NCI-H1105 treated with DMSO at 0.1 percent for 48 hours (cell line): ENCODE measurements at places on chromosomes 3 and 15.

DNA sequence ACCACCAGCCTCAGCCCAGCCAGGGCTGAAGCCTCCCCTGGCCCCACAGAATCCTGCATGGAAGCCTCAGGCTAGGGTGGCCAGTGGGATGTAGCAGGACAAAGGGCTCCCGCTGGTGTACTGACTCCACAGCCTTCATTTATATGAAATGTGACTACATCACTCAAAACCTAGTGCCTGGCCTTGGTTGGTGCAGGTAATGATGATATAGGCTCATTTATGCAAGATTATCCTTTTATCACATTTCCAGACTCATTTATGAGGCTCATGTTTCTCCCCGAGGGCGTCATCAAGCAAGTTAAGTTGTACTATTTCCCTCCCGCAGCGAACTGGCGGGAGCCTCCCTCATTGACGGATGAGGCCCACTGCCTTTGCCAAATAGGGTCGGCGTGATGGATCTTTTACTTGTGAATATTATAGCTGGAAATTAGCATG lies 179.1 kb upstream of the SMAD3 start:
- no peak for DNase-seq

GRCh38 chr15:78396186-78396814 lies 41.7 kb upstream of the IREB2 start:
- no peak for DNase-seq

GRCh38 chr15:65509321-65509720 lies 8.2 kb downstream of the DPP8 start:
- no peak for DNase-seq

DNA sequence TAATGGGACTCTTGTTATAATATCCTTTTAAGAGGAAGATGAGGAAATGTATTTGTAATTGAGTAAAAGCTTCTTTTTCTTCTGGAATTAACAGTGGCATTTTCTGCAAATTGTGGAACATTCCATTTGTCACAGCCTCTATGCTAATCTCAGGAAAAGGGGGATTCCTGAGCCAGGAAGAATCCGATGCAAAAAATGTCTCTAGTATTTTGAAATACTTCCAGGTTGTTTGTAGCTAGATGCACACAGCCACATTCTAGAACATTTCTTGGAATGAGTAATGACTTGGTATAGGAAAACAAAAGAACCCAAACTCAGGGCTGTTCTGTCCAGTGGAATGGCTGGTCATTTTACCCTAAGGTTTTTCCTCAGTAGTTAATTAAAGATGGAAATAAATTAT lies 98.5 kb upstream of the SLC2A2 start:
- DNase-seq: no peak

DNA sequence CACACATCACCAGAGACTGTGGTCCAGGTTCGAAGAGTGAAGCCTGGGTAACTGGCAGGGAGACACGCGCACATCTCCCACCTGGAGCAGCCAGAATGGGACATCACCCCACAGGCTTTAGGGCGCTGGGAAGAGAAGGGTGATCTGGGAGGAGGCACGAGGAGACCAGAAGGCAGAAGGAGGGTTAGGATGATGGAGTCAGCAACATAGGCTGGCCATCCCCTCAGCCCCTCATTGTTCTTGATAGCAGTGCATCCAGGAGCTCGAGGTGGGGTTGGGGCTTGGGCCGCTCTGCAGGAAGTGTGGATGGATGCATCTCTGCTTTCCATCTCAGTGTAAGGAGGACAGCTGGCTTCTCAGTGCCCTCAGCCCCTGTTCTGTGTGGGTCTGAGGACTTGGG lies 15.2 kb downstream of the PLA2G4F start:
- DNase-seq: no peak

DNA sequence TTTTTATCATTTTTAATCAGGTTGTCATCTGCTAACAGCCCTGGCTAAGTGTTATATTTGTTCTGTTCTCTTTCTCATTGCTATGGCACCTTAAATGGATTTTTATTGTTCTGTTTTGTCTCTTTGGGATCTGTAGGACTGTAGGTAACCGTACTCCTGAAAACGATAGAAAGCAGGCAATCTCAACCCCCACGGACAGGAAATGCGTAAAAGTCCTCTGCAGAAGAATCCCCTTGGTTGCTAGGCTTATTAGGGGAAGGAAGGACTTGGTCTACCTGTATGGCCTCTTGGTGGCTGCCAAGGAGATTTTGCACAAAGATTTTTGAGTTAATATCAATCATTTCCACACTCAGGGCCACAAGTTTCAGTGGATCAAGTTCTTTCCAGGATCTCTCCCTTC lies 571.9 kb upstream of the ZNF385D start:
- DNase-seq: no peak

DNA sequence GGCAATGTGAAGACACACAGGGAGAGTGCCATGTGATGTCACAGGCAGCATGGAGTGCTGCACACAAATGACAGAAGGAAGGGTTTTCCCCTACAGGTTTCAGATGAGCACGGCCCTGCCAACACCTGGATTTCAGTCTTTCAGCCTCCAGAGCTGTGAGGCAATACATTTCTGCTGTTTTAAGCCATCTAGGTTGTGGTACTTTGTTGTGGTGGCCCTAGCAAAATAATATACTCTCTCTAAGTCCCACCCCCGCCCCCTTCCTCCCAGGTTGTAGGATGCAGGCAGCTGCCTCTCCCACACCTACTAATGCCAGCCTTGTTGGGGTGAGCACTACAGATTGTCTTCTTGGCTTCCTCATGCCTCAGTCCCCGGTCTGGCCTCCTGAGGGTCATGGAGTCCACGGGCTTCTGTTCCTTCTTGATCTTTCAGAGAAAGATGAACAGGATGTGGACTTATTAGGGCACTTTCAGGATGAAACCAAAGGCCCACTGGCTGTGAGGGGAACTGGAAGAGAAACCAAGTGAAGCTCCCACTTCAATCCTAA lies 180.0 kb downstream of the CD47 start:
- DNase-seq: no peak

- DNase-seq: no peak
Measured at GRCh38 chr3:72345237-72345878, 502.9 kb downstream of the SHQ1 start.

GRCh38 chr15:96359616-96360521 lies 29.4 kb downstream of the NR2F2 start:
- DNase-seq: no peak

DNA sequence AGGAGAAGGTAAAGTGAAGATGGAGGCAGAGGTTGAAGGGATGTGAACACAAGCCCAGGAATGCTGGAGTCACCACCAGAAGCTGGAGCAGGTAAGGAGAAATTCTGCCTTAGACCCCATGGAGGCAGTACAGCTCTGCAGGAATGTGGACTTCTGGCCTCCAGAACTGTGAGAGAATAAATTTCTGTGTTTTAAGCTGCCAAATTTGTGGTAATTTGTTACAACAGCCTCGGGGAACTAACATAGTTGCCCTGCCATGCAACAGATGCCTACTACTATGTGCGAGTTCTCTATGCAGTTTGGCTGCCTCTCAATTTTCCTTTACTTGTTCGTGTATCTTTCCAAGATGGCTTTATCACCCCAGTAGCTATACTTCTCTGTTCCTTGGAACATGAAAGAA lies 394.1 kb downstream of the TUSC7 start:
- DNase-seq: no peak

GRCh38 chr15:61275901-61276300 lies 46.8 kb upstream of the RORA start:
- DNase-seq: peak; percentile 95

DNA sequence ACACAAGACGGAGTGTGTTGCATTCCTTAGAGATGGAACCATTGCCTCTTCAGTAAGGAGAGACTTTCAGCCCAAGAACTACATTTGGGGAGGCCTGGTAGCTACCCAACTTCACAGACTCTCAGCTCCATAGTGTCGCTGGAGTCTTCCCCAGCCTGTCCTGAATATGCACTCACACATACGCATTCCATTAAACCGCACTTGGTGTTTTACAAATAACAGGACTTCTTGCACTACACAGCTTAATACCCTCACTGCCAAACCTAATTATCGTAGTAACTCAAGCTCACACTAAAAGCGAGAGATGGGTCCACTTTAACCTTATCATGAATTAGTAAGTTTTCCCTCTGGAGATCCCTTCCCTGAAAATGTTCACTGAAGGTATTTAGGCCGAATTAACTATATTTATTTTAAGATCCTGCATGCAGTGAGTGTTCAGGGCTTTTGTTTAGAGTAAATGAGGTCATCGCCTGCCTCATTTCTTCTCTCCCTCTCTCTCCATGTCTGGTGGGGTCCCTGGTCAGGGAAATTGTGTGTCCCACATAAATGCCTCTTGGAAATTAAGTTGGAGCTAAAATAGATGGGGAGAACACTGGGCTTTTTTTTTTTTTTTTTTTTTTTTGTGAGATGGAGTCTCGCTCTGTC lies 171.9 kb downstream of the FAM43A start:
- DNase-seq: no peak

DNA sequence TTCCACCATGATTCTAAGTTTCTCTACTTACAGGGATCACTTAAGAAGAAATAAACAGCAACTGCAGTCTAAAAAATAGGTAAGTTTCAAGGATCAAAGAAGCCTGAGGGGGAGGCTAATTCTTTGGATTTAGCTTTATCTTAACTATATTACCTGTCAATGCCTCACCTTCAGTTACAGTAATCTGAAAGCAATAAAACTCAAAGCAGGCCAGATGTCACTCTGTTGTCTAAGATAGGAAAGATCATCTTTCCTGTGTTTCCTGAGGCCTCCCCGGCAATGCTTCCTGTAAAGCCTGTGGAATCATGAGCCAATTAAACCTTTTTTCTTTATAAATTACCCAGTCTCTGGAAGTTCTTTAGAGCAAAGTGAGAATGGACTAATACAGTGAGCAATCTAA lies 60.2 kb downstream of the NPTN start:
- no peak for DNase-seq

- no peak for DNase-seq
Measured at GRCh38 chr3:45414823-45415222, 26.4 kb downstream of the LARS2 start.

- no peak for DNase-seq
Measured at GRCh38 chr3:155387571-155387970, 94.1 kb upstream of the STRIT1 start.

- DNase-seq: peak; percentile 35
Measured at GRCh38 chr15:45287390-45287956, 35.4 kb downstream of the SLC28A2 start.
